ENCODE measurements at places on chromosomes 5 and 9.

DNA sequence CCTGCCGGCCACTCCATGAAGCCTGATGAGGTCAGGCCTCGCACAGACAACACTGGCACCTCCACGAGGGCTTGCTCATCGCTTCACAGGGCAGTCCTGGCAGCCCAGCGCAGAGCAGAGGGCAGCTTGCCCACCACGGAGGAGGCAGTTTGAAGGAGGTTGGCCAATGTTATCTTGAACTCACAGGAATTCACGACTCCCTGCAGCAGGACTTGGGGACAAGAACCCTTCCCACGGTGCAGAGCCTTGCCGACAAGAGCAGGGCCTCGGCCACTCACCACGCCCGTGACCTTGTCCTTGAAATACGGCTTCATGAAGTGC, 5.0 kb downstream of the SNAPC4 start:
- no peak overlapping the region for H3K27ac ChIP-seq
- DNase-seq, result no peak
- no peaks in the 10 kb centered on the region for H3K27me3 ChIP-seq
- peaks cover 3% of the 10 kb centered on the region for H3K4me1 ChIP-seq

GRCh38 chr9:87275047-87275725, 222.5 kb upstream of the DAPK1 start:
- no peaks in the 10 kb centered on the region for H3K27me3 ChIP-seq
- no peaks in the 10 kb centered on the region for H3K36me3 ChIP-seq
- H3K27ac ChIP-seq, result no peak overlapping the region
- DNase-seq, result no peak

- 0 out of 2 replicates have a peak, but pooled peaks cover 3% of the 10 kb centered on the region for H3K4me1 ChIP-seq
- no peaks in the 10 kb centered on the region for H3K27me3 ChIP-seq
Measured at GRCh38 chr9:93091453-93092081, 4.5 kb upstream of the CARD19 start.

- H3K4me1 ChIP-seq, result no peaks in the 10 kb centered on the region
- no peaks in the 10 kb centered on the region for H3K27me3 ChIP-seq
- no peak overlapping the region for H3K4me3 ChIP-seq
- no peak for DNase-seq
Measured at GRCh38 chr9:124280176-124280691, 22.5 kb downstream of the NEK6 start.

GRCh38 chr9:130073373-130073772, 19.7 kb downstream of the GPR107 start:
- DNase-seq, result no peak
- H3K4me3 ChIP-seq, result no peak overlapping the region
- peak overlapping the region; percentile 72 for H3K27ac ChIP-seq
- H3K36me3 ChIP-seq, result peaks cover 16% of the 10 kb centered on the region

DNA sequence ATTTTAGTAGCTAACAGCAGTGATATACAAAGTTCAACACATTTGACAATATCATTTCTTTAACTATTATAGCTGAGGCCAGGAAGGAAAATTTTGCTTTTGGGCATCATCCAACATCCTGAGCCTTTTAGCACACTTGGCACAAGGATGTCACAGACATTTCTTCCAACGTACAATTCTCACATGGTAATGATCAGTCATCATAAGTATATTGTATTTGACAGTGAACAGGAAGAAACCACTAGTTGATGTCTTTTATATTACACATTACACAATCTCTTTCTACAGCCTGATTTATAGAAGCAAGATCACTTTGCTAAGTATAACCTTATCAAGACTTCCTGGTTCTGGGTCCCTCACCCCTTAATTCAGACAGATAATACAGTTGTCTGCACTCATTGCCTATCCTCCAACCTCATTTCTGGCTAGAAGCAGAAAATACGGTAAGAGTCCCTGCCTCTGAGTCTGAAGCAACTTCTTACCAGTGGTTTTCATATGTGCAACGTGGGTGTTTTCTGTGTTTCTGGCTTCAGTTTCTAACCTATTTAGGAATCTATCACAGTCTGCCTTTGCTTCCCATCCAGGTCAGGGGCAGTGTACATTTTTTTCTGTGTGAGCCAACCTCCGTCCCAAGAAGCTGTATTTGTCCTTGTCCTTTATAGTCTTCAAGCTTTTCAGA, 167.8 kb downstream of the PAM start:
- DNase-seq, result no peak
- H3K4me1 ChIP-seq, result 0 out of 2 replicates have a peak, but pooled peaks cover 7% of the 10 kb centered on the region
- H3K27ac ChIP-seq, result no peak overlapping the region
- no peaks in the 10 kb centered on the region for H3K27me3 ChIP-seq
- H3K4me3 ChIP-seq, result no peak overlapping the region
- H3K36me3 ChIP-seq, result no peaks in the 10 kb centered on the region
